Skeletal muscle tissue (tissue), 5 donors: ENCODE measurements at places on chromosomes 7 and 10. TPM values are rescaled to one million over a fixed set of nuclear protein-coding genes. Genes with fewer than 3 reads are reported as not detected.

Gene NRG3
- total RNA-seq = not detected

Gene HTRA1
- total RNA-seq = 69.9 TPM

Gene CNPY1
- total RNA-seq = 0.52 TPM

Gene STX1A
- 8.4 TPM for total RNA-seq

Gene FBXW4
- 108 TPM for total RNA-seq

Gene C7orf33
- not detected for total RNA-seq

Gene MAGI2
- total RNA-seq = 4.2 TPM

Gene MBL2
- total RNA-seq = not detected

Gene SEC31B
- 2.6 TPM for total RNA-seq

Gene LIPK
- total RNA-seq = not detected
